ENCODE measurements at places on chromosomes 4 and X.

- no peak for DNase-seq
These were observed 9.1 kb downstream of the ARX start for GRCh38 chrX:25006586-25007058.

DNA sequence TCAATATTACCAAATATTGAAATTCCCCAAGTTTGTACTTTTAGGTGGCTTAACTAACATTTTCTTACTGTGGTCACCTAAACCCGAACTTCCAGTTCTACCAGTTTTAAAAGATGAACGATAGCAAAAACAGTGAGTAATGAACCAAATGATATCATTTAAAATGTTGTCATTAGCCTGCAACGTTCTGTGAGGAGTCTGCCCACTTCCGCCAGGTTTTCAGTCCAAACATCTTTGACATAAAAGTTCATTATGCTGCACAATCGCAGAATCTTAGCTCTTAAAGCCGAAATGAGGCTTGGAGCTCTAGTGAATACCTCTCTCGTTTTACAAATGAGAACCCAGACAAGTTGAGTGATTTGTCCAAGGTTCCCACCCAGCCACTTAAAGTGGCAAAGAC, 762 bp downstream of the PIGA start:
- no peak for DNase-seq

DNA sequence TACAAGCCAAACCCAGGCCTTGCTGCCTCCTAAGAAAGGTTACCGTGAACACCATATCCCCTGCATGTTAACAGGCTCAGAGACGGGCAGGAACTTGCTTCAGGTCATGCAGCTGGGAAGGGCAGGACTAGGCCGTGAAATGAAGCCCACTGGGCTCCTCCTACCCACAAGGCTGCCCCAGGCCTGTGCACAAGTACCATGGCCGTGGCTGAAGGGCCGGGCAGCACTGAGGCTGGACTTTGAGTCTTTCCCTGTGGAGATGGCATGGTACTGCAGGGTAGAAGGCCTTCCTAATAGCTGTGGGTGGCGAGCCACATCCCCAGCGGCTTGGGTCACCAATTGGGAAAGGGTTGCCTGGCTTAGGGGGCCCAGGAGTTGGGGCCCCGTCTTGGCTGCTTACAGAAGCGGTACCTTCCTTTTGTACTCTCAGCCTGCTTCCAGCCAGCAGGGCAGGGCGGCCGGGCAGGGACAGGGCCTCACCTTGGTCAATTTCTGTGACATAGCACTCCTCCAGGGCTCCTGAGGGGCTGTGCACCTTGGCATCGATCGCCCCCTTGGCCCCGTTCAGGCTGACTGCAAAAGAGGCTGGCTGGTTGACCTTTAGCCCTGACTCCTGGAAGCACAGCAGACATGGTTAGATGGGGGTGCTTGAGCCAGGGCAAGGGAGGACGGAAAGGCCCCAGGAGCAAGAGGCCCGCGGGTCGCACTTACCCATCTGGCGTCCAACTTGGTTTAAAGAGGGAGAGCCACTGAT, 23.8 kb downstream of the FLNA start:
- DNase-seq: no peak

- no peak for DNase-seq
These were observed 19.6 kb downstream of the SRPX2 start for GRCh38 chrX:100663642-100664041.

DNA sequence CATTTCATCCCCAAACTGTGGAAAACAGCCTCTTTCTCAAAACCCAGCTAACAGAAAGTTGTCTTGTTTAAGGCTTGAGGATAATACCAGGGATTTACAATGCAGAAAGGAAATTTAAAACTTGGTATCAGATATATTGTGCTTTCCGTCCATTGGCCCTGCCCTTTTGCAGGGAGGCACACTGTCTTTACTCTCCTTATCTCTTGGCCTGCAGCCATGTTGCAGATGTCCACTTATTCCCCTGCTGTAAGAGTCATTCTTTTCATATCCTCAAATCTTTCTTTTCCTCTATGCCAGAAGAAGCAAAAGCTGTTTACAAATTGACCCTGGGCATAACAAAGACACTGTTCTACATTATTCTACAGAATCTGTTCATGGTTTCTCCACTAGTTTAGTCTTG, 75.6 kb upstream of the DYNLT3 start:
- no peak for DNase-seq

- no peak for DNase-seq
These were observed 56.6 kb upstream of the C4orf54 start for GRCh38 chr4:99714179-99714578.

GRCh38 chr4:183348706-183349659, 26.8 kb upstream of the CLDN24 start:
- DNase-seq: no peak

DNA sequence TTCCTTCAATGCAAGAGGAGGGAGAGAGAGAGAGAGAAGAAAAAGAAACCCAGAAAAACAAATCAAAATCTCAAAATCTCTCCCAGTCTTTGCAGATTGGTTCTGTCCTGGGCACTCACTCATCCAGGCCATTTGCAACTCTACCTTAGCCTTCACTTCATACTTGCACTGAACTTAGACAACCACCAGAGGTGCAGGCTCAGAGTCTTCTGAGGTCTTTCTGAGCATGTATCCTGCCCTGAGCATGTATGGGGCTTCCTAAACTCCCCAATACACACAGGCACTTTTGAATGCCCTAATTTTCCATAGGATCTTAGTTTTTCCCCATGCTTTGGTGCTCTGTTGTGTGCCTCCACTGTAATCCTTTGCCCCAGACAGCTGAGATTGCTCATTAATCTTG, 2.9 kb downstream of the CFI start:
- no peak for DNase-seq

GRCh38 chr4:117704721-117705120, 329.6 kb upstream of the NDST3 start:
- no peak for DNase-seq

GRCh38 chrX:14616836-14617235, 87.5 kb downstream of the GLRA2 start:
- no peak for DNase-seq

DNA sequence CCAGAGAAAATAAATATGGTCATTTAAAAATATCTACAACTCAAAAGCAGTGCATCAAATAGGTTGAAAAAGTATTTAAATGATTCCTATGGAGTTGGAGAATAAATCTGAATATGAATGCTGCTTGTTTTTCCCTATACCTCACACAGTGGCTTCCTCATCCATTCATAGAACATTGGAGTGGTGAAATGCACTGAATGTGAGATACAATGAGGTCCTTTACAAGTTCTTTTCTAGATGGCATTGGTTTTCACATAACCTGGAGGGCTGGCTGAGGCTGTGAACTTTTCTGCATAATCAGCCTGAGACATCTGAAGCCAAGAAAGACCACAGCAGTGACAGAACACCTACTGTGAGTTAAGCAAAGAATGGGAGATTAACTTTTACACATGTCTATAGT, 279.1 kb upstream of the NRK start:
- DNase-seq: no peak

DNA sequence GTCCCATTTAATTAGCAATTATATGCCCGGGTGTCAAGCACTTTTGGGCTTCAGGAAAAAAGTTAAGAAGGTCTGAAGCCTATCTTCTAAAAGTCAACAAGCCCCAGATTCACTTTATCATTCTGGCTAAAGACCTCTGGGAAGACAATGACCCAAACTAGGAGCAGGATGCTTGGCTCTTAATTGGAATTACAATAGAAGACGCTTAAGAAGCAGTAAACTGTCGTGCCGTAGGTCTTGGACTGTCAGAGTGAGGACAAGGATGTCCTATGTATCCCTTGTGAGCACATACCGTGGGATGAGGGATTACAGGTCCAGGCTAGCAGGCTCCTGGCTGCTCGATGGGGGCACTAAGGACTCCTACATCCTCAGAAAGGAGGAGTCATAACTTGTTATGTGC, 3.2 kb upstream of the ARHGAP36 start:
- DNase-seq: no peak

- DNase-seq: no peak
These were observed 36.2 kb downstream of the ZFP42 start for GRCh38 chr4:188031751-188032150.

- no peak for DNase-seq
These were observed 43.3 kb downstream of the NHSL2 start for GRCh38 chrX:71953946-71954345.

Measured in activated CD4-positive, alpha-beta T cell treated with anti-CD3 and anti-CD28 coated beads, Interleukin-2, amount 50 U/mL, for 24 hours (primary cell).